Activated CD8-positive, alpha-beta memory T cell treated with anti-CD3 and anti-CD28 coated beads for 4 hours (primary cell): ENCODE measurements at places on chromosomes 6 and 20.

DNA sequence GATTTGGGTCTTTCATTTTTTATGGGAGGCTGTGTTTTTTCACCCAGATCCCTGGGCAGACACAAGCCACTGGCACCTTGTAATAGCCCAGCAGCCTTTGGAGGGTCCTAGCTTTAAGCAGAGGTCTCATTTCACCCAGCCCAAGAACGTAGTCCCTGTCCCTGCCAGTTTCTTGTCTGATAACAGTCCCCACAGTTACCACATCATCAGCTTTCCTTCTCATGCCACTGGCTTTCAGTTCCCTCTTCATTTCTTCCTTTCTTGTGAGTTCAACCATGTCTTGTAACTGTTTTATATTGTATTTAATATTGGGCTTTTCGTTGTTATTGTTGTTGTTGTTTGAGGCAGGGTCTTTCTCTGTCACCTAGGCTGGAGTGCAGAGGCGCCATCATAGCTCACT is 10.6 kb downstream of the PNPLA1 start:
- no peak for DNase-seq

- DNase-seq = no peak
These were observed 7.5 kb downstream of the SMLR1 start for GRCh38 chr6:130834482-130835251.

DNA sequence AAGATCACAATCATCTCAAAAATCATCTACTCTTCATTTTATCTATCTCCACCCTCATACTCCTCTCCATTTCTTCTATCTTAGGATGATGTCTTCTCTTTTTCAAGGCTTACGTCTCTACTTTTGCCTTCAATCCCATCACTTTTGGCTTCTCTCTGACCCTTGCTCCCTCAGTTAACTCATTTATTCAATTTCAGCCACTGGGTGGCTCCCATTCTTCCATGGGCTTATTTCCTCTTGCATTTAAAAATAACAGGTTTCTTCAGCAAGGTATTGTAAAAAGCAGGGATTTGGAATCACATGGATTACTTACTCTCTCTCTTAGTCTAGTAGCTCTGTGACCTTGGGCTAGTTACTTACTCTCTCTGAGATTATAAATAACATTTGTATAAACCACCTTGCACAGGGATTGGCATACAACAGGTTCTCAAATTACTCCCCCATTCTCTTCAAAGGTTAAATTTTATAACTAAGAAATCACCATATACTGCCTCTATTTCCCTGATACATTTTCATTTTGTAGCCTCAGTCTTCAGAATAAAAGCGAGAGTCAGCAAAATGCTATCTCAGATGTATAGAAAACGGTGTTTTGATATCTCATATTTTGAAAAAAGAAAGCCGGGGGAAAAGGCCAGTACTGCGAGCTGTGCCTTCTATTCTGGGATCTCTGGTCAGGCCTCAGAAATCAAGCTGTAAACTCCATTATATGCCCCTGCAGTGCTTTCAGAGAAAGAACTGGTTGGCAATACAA is 5.5 kb downstream of the ZSCAN12 start:
- no peak for DNase-seq

GRCh38 chr20:36173451-36173933 is 19.0 kb downstream of the EPB41L1 start:
- no peak for DNase-seq

- no peak for DNase-seq
These were observed 11.3 kb downstream of the RAMACL start for GRCh38 chr6:166575205-166575604.

DNA sequence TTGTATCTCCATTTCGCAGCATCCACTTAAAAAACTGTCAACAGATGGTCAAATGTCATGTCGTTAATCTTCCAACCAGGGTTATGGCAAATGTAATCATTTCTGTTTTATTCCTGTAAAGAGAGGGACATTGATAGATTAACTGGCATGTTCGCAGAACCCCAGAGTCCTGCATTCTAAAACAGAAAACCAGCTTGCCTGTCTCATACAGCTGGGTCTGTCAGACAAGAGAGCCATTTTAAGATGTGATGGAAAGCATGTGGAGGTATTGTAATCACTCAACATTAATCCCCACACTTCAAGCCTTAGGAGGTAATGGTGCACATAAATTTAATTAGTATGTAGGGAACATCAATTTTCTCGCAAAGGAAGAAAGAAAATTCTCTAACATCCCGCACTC is 4.4 kb downstream of the SMLR1 start:
- no peak for DNase-seq

- no peak for DNase-seq
These were observed 3.3 kb upstream of the ULBP1 start for GRCh38 chr6:149960488-149960887.

DNA sequence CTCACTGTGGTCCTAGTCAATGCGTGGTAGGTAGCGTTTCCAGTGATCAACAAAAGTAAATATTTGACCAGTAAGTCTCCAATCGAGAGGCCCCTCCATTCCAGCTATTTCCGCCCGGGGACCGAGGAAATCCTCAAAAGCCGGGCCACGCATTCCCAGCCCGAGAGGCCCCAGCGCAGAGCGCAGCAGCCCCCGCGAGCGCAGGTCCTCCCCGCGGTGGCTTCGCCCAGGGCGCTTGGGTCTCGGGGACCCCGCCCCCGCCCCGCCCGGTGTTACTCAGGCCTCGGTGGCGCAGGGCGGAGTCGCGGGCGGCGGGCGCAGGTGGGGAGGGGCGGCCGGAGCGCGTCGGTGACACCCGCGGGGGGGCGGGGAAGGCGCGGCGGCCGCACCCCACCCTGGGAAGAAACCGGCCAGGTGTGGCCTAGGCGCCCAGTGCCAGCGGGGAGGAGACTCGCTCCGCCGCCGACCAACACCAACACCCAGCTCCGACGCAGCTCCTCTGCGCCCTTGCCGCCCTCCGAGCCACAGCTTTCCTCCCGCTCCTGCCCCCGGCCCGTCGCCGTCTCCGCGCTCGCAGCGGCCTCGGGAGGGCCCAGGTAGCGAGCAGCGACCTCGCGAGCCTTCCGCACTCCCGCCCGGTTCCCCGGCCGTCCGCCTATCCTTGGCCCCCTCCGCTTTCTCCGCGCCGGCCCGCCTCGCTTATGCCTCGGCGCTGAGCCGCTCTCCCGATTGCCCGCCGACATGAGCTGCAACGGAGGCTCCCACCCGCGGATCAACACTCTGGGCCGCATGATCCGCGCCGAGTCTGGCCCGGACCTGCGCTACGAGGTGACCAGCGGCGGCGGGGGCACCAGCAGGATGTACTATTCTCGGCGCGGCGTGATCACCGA is at the start of gene DSP:
TSS of gene DSP (plus strand) at position 497 of the 890 bp plus-strand sequence. CDS start at position 742, 245 bp downstream.
- no peak for DNase-seq

- DNase-seq = no peak
These were observed 80.6 kb upstream of the MBOAT1 start for GRCh38 chr6:20292905-20293304.

DNA sequence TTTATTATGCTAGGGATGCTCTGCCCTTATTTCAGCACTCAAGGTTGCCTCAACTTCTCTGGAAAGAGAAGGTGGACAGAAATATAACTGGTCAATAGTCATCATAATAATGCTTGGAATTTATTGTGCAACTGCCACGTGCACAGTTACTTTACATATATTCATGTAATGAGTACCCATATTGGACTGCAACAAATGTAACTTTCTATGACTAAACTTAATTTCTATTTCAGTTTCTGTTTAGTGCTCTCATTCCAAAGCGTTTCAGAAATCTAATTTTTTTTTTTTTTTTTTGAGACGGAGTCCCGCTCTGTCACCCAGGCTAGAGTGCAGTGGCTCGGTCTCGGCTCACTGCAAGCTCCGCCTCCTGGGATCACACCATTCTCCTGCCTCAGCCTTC is 28.3 kb upstream of the CD83 start:
- no peak for DNase-seq

DNA sequence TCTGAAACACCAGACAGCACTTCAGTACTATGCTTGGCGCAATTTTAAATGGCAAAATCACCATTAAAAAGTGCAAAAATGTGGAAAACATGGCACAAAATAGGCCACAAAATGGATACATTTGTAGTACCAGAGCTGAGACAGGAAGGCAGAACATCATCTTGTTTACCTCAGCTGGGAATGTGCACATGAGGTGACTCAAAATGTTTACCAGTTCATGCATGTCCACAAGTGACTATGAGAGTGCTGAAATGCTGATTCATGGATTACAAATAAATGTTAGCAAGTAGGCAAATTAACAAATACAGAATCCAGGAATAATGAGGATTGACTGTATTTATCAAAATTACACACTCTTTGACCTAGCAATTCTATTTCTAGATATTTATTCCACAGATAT is 201.6 kb downstream of the ISM1 start:
- DNase-seq = no peak

GRCh38 chr6:12013307-12013719 is 1.2 kb downstream of the HIVEP1 start:
- DNase-seq = no peak

DNA sequence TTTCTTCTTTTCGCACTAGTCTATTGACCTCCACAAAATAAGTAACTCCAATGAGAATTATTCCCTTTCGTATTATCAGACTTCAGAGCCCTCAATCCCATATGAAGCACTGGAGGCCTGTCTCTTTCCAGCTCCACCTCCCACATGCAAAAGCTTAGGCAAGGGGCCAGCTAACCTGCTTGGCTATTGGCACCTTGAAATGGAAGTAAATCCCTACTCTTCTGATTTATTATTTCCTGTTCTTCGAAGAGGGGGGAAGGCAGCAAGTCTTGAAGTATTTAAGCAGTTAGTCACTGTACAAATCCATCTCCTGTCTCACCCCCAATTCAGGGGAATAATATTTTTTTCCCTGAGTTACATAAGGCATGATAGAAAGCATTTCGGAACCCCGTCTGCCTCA is 577.8 kb downstream of the MAFB start:
- DNase-seq = no peak

GRCh38 chr20:44495257-44495656 is 19.6 kb downstream of the TTPAL start:
- no peak for DNase-seq

DNA sequence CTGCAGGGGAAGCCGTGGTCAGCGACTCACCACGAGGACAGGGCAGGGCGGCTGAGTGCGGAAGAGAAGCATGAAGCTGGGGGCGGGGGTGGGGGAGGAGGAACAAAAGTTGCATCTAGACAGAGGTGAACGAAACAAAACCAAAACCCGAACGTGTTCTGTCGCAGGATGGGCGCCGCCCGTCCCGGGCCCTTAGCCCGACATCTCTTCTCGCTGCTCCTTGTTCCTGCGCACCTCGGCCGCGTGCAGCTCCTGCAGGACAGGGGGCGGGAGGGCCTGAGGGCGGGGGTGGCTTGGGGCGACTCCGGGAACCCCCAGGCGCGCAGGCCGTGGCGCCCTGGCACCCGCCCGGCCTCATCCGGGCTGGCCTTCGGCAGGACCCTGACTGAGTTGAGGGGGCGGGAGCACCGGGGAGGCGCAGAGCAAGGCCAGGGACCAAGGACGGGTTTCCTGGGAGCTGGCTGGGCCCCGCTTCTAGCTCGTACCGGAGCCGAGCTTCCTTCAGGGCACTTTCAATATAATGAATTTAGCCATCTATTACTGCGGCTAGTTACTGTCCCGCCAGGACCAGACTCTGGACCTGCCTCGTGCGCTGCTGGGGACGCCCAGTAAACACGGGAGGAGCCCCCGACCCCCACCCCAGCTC is 12.0 kb downstream of the STMN3 start:
- DNase-seq = no peak

GRCh38 chr20:4060064-4060795 is 44.9 kb upstream of the RNF24 start:
- DNase-seq = no peak

- DNase-seq = no peak
These were observed 111.6 kb upstream of the EDN1 start for GRCh38 chr6:12178521-12178920.

- DNase-seq = no peak
These were observed 1005.5 kb upstream of the CITED2 start for GRCh38 chr6:140379919-140380318.

- no peak for DNase-seq
These were observed 21.7 kb downstream of the HECA start for GRCh38 chr6:139156551-139156950.

DNA sequence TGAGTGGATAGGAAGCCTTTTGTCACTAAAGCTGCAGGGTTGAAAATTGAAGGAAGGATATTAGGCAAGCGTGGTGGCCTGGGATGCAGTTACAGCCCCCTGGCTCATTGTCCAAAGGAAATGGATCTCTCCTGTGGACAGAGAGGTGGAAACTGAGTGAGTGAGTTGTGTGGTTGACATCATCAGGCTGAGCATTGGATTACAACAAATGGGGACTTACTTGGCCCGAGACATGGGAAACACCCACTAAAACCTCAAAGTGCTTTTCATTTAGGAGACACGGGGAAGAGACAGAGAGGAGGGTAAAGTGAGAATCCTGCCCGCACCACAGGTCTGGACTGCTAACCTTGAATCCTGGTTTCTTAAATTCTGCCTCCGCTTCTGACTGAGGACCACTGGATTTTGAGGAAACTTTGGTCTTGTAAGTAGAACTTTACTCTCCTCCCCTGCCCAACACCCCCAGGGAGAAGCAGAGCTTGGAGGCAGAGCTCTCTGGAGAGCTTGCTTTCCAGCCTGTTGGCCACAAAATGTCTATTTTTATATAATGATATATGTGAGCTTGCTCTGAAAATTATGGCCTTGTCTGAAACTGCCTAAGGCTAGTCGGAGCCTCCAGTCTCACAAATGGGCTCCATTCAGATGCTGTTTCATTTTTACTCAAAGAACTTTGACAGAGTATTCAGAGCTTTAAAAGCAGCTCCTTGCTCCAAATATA is at the start of gene PKIG:
TSS of gene PKIG (plus strand) at position 269 of the 715 bp plus-strand sequence. CDS start 31,978 bp downstream, outside the sequence.
- no peak for DNase-seq

- DNase-seq = no peak
These were observed 358.2 kb downstream of the ARHGAP18 start for GRCh38 chr6:129351807-129352206.

- DNase-seq = no peak
These were observed 29.4 kb upstream of the KIF25 start for GRCh38 chr6:167968091-167968490.

- no peak for DNase-seq
These were observed 4.1 kb upstream of the ZNF512B start for GRCh38 chr20:63973636-63974401.

DNA sequence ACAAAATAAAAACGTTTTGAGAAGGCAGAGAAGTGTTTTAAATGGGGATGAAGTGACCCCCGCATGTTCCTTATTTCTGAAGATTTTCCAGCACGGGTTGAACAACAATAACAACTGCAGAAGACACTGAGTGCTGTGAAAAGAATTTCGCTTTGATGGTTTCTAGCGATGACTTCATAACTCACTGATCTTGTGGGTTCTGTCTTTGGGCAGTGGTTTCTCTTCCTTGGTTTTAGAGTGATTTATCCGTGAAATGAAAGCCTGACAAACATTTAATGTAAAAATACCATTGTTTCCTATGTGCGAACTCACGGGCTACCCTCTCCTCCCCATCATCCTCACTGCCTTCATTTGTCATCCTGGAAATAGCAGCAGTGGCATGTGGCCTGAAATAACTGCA is 793.9 kb downstream of the QKI start:
- no peak for DNase-seq

- DNase-seq = no peak
These were observed 1042.9 kb upstream of the EPHA7 start for GRCh38 chr6:94462231-94462630.

DNA sequence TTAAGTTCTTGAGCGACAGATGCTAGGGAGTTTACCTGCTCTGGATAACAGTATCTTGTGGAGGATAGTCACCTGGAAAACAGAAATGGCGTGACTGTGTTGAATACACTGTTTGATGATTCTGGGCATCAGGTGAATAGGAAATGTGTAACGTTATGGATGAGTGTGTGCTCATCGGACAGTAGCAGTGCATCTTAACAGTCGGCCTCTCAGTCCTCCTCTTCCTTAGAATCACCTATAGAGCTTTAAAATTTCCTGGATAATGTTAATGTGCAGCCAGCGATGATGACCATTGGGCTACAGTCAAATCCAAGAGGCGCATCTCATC is 217.7 kb downstream of the OR2B2 start:
- no peak for DNase-seq
